ENCODE measurements at places on chromosomes 1 and 21.

DNA sequence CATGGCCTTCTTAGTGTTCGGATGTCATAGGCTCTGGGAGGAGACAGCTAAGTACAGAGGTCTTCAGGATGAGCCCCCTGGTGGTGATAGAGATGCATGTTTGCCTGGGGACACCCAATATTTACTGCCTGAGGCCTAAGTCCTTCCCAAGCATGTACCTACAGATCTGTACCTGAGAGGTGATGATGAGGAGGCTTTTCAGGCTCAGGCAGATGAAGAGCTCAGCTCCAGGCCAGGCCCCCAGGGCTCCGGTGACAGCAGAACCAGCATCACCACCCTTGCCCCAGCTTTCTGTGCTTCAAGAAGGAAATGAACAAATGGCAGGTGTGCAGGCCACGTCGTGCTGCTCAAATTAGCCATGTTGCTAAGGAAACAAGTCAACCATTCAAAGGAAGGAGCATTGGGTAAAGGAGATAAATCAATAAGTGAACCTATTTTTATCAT lies 21.1 kb downstream of the CACNA1E start:
- DNase-seq, result no peak

GRCh38 chr1:183604038-183604808 lies 14.0 kb upstream of the NCF2 start:
- DNase-seq, result peak; percentile 96

DNA sequence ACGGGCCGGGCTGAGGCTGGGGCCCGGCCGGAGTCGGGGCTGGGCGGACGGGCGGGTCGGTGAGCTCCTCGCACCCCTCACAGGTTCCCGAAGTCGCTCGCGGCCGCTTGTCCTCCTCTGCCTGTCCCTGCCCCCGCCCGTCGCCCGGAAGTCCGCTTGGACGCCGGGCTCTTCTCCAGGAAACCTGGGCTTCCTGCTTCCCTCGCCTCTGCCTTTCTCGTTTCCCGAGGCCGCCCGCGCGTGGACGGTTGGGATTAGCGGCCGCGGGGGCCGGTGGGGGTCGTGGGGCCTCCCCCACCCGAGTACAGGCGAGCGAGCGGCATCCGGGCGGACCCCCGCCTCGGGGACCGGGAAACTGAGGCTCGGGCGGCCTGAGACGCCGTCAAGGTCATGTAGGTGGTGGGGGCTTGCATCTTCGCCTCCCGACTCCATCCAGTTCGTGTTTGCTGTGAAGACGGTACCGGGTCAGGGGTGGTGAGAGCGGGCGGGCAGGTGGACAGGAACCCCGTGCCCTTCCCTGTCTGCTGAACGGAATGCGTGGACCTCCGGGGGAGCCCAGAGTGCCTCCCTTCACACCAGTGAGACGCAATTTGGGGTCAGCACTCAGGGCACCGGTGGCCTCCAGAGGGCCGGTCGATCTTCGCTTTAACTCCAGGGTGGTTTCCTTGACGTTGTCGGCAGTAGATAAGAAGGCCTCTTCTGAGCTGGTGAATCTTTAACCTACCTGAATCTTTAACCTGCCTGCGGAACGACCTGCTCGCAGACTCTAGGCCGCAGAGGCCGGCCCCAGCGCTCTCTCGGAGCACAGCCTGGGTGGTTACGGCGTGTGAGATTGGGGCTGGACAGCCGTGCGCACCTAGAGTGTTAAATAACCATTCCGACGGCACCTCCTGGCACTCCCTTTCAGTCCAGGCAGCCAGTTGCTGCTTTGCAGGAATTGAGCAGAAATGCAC lies 686 bp downstream of the ARF1 start:
- DNase-seq, result no peak

DNA sequence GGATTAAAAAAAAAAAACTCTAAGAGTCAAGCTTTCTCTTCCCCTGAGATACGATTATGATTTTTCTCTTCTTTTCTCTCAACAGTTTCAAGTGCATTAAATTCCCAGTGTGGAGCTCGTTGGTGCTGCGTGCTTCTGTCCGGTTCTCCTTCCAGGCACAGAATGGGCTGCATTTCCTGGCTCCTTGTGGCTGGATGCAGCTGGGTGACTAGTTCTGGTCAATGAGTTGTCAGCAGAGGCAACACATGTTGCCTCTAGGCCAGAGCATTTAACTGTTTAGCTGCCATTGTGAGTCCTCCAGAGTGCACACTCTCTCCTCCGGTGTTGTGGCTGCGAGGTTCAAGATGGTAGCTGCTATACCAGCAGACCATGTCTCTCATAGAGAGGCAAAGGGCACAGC lies 312.9 kb downstream of the RRAGC start:
- DNase-seq, result no peak

DNA sequence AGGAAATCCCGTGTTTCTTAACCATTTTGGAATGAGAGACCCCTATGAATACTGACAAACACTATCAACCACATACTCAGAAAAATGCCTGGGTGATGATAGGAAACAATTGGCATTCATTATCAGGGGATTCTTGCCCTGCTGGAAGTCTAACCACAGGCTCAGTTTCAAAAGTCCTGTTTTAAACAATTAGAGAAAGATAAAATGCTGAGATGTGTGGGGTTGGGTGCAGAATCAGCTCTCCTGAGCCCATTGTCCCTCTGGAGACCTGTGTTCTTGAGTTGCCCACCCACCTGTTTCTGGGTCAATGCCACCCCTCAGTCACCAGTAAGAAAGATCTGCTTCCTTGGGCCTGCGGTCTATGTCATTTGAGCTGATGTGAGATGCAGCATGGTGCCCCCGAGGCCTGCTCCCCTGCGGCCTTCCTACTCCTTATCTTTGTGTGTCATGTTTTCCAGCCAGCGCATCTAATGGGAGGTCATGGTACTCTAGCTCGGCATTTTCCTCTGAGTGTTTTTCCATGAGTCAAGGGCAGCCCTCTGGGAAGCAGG lies 130.3 kb upstream of the PLXNA2 start:
- no peak for DNase-seq

GRCh38 chr1:147700042-147701006 lies 30.0 kb upstream of the ACP6 start:
- DNase-seq, result peak; percentile 2

GRCh38 chr1:6121021-6121421 lies 59.1 kb downstream of the CHD5 start:
- no peak for DNase-seq

DNA sequence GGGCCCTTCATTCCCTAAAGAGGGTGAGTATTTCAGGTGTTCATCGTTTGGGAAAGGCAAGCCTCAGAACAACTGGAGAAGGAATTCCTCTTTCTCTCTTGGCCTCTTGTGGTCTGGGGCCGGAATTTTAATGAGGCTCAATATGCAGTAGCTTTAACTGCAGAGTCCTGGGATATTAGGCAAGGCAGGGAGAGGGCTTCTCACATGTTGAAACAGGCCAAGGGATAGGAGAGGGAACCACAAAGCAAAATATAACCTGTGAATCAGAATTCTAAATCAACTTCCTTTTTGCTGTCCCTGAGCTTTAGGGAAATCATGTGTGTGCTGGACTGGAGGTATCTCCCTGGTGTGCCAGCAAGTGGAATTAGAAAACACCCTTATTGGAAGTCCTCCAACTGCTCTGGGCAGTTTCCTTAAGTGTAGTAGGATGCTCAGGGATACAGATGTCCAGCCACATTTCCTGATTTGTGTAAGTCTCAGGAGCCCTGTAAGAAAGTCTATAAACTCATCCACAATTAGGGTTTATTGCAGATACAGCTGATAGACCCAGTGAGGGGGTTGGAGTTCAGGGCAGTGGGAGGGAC lies 215.8 kb upstream of the ZRANB2 start:
- no peak for DNase-seq

DNA sequence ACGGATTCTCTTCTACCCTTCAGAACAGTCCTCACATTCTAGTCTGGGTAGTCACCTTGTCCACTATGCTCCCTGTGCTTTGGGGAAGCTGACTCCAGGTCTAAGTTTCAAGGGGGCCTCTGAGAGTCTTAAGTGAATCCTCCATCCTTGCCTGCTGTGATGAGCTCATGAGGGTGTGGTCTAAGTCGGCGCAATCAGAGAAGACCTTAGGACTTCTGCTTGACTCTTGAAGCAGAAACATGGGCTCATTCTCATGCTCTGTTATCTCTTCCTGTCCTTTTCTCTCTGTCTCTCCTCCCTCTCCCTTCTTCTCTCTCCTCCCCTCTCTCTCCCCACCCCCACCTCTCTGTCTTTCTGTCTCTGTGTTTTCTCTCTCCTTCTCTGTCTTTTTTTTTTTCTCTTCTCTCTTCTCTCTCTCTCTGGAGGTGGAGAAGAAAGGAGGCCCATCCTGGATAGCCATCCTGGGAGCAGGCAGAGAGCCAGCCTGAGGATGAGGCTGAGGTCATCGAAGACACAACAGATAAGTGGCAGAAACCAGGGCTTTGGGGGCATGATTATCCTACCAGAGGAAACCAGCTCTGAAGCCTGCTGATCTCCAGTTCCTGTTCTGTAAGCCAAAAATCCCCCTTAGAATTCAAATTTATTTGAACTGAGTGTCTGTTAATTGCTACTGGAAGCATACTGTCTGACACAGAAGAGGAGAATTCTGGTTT lies 245.6 kb downstream of the SIPA1L2 start:
- DNase-seq, result no peak

DNA sequence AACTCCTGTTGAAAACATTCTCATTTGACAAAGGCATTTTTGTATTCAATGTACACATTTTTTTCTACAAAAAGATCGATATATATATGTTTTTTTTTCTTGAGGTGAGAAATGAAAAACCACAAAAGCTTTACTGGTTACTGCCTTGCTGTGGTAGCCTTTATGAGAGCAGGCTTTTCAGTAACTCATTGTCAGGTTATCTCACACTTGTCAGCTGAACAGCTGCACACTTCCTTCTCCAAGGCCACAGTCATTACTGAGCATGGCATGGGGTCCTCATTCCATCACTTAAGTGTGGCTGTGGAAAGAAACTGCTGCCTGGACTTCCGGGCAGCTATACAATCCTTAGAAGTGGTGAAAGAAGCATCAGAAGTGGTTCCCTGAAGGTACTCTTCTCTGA lies 169.3 kb upstream of the ZP4 start:
- DNase-seq, result no peak

- DNase-seq, result no peak
Measured at GRCh38 chr1:41418857-41419583, 57.8 kb downstream of the FOXO6 start.

DNA sequence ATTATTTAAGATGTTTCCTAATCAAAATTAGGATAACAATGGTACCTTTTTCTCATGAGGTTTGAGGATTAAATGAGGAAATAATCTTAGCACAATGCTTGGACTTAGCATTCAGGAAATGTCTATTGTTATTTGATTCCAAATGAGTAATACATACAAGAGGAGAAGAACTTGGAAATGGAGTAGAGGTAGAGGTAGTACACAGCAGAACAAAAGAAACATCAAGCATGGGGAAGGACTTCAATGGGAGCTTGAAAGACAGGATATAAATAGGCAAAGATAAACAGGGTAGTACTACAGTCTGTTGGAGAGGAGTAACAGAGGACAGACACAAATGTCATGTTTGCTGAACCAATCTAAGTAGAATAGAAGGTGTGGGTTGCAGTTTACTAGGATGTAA lies 59.5 kb upstream of the RGS2 start:
- no peak for DNase-seq

DNA sequence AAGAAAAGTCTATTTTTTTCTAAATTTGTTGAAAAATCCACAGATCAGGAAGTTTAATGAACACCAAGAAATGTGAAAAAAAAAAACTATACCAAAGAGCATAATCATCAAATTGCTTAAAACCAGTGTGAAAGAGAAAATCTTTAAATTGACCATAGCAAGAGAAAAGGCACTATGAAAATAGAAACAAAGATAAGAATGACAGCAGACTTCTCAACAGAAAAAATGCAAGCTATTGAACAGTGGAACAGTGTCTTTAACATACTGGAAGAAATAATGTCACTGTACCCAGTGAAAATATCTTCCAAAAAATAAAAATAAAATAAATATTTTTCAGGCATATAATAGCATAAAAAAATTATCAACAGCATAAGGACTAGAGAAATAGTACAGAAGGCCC lies 243.0 kb upstream of the GJB5 start:
- DNase-seq, result no peak

GRCh38 chr1:157099633-157100009 lies at the start of gene ETV3L:
TSS of gene ETV3L (minus strand) at chr1:157099808. CDS start at chr1:157099523, 285 bp downstream.
- DNase-seq, result peak; percentile 91

GRCh38 chr1:220274251-220274855 lies 2.1 kb upstream of the RAB3GAP2 start:
- DNase-seq, result peak; percentile 5

DNA sequence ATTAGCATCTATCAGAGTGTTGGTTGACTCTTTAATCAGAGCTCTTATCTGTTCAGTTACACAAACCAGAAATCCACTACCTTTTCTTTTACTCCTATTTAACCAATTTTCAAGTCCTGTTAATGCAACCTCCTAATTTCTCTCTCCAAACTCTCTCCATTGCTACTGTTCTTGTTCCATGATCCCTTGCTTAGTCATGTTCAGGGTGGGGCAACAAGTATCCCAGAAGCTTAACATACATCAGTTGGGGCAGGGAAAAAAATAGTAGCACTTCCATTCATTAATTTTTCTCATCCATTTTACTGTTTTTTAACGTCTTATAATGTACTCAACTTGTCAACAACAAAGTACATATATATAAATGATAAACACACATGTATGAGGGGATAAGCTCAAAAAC lies 111.2 kb upstream of the LBR start:
- no peak for DNase-seq

- peak; percentile 91 for DNase-seq
Measured at GRCh38 chr21:44817914-44818639, at the start of gene SUMO3. TSS of gene SUMO3 (minus strand) at chr21:44818062. CDS start at chr21:44817968, 94 bp downstream.

GRCh38 chr21:36854391-36854790 lies 112.1 kb downstream of the HLCS start:
- peak; percentile 10 for DNase-seq

DNA sequence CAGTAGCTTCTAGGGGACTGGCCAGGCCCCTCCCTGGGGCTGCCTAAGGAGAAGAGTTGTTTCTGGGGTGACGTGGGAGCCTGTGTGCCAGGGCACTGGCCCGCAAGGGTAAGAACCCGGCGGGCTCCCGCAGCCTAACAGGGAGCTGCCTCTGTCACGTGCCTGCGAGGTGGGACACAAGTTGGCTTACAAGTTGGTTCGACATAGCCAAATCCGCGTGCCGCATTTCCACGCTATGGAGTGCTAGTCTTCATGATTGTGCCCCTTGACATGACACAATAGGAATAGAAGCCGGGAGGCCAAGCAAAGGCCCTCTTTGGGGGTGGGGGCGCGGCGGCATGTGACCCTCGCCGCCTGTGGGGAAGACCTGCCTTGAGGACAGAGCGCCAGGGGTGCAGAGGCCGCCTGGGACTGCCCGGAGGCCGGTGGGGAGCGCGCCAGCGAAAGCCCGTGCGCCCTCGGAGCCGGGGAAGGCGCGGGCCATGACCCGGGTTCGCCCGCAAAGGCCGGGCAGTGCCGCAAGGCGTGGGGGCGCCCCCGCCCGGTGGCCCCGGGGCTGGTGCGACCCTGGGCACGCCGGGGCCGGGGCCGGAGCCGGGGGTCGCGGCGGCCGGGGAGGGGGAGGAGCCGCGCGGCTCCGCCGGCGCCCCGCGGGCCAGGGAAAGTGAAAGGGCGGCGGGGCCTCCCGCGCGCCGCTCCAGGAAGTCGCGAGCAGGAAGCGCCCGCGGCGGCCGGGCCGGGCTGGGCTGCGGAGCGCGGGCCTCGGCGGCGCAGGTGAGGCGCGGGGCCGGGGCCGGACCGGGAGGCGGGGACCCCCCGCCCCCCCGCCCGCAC lies at the start of gene SLC37A1:
TSS of gene SLC37A1 (plus strand) at position 702 of the 834 bp plus-strand sequence. CDS start 4,603 bp downstream, outside the sequence.
- peak; percentile 31 for DNase-seq

Measured in CD14-positive monocyte (primary cell).